ENCODE measurements at places on chromosomes 13 and 19. TPM values are rescaled to one million over a fixed set of nuclear protein-coding genes. Genes with fewer than 3 reads are reported as not detected.

Gene CYP2A6
- total RNA-seq, result not detected

Gene EXOC3L2
- total RNA-seq, result under 0.01 TPM

Gene CCDC8
- total RNA-seq, result 34.7 TPM

Gene CAB39L
- 9.7 TPM for total RNA-seq

Gene CD22
- 0.14 TPM for total RNA-seq

Gene SYNE4
- 0.09 TPM for total RNA-seq

Gene ASF1B
- 0.65 TPM for total RNA-seq

Gene TNPO2
- total RNA-seq, result 19.8 TPM

Gene FCAR
- total RNA-seq, result not detected

Gene GRK1
- under 0.01 TPM for total RNA-seq

Gene RGL3
- total RNA-seq, result 1.4 TPM
